ENCODE measurements at places on chromosomes 4 and X. TPM values are rescaled to one million over a fixed set of nuclear protein-coding genes. Genes with fewer than 3 reads are reported as not detected.

DNA sequence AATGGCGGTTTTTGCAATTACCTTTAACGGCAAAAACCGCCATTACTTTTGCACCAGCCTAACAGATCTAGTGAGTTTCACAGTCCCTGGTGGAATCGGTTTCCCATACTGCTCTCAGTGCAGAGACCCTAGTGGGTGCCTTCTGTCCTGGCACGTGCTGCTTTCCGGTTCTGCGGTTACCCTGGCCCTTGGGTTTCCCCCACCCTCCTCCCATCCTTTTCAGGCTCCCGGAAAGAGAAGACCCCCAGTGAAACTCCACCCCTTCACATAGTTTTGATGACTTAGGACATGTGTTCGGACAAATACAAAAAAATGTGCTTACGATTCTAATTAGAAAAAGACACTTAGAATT lies 36.9 kb downstream of the NLGN3 start:
- peak; percentile 33 for DNase-seq

- no peak for DNase-seq
These were observed 171.5 kb upstream of the VEGFC start for GRCh38 chr4:176964116-176964691.

DNA sequence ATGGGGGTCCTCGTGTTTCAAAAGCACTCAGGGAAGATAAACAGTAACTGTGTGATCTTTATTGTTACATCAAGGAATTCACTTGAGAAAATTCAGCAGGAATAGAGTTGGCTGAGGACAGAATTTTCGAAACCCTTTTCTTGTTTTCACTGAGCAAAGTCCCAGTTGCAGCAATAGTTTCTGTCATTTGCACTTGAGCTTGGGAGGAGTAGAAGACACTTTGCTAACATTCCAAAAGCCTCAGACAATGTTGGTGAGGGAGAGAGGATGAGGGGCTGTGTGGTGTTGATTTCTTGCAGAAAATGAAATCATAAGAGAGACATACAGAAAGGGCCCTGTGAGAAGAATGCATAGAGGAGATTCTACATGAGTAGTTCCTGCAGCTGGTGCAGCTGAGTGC lies 151.9 kb upstream of the DIPK2B start:
- no peak for DNase-seq

DNA sequence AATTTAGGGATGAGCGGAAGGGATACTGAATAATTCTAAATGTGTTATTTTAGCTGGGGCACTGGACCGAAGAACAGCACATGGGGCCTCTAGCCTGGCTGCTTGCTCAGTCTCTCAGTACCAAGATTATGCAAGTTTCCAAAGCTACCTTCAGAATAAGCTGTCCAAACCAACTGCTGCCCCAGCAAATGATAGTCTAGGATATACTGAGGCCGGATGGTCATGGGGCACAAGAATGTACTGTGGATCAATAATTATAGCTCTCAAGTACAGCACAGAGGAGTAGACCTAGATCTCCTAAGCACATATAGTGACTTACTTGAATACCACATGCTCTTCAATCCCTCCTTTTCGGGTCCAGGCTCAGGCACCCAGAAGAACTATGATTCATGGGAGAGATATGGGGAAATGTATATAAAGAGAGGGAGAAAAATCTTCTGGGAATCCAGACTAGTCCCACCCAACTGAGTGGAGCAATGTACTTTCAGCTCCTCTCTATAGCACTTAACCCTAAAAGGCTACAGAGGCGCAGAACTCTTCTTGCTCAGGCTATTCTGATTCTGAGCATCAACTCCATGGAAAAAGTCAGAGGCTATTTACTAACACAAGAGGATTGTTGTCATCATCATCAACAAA lies 160.3 kb upstream of the GPC4 start:
- DNase-seq: no peak

DNA sequence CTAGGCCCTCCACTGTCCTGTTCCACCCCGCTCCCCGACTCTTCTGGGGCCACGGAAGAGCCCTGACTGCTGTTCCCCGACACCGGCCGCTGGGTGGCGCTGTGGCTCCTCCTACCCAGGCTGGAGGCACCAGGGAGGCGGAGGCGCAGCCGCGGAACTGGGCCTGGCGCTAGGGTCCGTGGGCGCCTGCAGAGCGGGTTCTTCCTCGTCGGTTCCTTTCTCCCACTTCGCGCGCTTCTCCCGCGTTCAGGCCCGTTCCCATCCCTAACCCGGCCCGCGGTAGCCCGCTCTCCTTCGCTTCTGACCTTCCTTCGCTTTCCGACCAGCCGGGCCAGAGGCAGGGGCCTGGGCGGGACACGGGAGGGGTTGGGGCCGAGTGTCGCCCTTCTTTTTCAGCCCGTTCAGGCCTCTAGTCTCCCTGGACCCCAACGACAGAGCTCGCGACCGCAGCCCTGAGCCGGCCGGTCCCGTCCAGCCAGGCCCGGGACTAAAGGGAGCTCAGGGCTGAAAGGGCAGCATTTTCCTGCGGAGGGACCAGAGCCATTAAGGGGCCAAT lies 34.3 kb downstream of the NALF2 start:
- DNase-seq: peak; percentile 71

- DNase-seq: no peak
These were observed 3.0 kb downstream of the SASH3 start for GRCh38 chrX:129782706-129783105.

DNA sequence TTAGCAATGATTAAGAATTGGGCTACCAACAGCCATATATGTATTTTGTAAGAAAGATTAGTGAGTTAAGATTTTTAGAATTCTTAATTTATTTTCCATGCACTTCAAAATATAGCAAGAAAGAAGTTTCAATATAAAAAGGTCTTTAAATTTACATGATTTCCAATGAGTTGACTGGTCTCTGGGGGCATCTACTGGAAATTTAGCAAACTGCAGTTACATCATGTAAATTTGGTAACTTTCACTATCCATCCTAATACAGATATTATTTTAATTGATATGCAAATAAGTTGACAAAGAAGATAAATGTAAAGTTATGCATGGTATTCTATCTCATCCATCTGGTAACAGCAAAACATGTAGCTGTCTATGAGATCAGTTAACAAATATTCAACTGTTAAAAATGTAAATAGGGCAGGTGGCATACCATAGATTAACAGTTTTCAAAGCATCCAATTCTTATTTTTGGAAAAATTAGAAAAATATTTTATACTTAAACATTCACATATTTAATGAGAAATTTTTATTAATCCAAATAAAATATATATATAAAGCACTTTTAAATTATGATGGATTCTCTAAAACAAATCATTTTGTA lies 29.1 kb downstream of the TTC29 start:
- DNase-seq: no peak

GRCh38 chr4:90357117-90357710 lies 230.0 kb downstream of the CCSER1 start:
- DNase-seq: no peak

GRCh38 chrX:130578906-130579305 lies 177.1 kb downstream of the RBMX2 start:
- no peak for DNase-seq

GRCh38 chrX:17613979-17614588 lies 123.2 kb upstream of the SCML1 start:
- DNase-seq: no peak

- DNase-seq: no peak
These were observed 104.3 kb downstream of the DCTD start for GRCh38 chr4:182812916-182813315.

DNA sequence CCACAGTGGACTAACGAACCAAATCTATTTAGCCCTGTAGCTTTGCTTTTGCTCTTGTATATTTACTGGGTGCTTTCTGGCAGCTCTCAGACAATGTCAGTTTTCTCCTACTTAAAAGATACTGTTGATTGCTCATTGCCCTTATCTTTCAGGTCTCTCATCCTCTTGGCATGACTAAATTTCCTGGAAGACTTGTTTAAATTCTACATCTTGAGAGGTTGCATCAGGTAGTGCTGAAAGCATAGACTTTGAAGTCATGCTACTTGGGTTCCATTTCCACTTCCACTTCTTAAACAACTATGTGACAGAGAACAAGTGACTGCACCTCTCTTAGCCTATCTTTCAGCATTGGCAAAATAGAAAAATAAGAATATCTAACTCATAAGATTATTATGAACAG lies 8.4 kb downstream of the TDO2 start:
- no peak for DNase-seq

DNA sequence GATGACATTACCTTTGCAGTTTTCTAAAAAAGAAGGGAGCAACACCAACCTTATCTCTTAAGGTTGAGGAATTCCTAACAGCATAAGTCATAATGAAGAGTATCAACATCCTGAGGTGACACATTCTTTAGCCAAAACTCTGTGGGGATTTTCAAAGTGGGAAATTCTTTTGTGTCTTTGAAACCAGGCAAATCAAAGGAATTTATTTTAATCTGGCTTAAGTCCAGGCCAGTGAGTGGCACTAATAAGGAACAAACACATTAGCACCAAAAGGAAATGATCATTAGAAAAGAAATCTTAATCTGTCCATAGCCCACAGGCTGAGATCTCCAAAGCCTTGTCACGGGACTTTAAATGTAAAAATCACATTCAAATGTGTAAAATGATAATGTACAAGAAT lies 110.1 kb downstream of the LARP7 start:
- no peak for DNase-seq

DNA sequence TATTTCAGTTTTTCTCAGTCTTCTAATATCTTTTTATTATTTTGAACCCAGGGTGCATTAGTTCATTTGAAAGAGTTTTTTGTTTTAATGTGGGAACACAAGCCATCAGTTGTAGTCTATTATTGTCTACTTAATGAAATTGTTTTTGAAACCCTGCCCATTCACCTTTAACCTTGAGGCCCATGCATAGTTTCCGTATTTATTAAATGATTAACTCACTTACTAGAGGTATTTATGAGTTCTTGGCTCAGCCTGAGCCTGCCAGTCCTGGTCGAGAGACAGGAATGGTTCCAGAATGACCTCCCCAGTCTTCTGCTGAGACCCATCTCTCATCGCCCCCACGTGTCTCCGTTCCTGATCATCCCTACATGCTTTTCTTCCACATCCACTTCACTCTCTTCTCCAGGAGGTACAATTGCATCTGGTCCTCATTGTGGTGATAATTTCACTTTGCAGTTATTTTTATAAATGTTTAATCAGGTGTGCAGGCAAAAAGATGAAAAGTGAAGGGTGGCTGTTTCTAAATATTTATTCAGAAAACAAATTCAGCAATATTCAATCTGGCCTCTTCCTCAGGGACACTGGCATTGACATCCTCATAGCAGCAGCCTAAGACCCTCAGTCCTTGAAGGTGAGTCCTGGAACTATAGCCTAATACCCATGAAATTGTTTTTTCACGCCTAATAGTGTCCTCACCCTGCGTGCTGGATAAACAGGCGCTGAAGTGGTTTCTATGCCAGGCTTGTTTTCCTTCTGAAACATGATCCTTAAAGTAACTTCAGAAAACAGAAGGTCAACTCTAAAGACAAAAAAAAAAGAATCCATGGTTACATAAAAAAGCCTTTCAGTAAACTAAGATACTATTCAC lies 112.8 kb downstream of the KDR start:
- DNase-seq: no peak

DNA sequence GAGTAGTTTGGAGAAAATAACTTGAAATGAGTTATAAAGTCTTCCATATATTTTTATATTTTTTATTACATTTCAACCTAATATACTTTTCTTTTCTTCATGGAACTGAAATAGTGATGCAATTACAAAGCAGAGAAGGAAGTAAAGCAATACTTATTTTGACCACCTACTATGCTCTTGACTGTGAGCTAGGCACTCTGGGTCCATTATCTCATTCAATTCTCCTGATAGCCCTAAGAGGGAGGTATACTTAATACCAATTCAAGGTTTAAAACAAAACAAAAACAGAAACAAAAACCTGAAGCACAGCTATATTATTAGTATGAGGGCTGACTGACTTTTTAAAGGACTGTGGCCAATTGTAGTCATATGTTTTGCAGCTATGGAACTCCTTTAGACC lies 193.5 kb downstream of the MAD2L1 start:
- no peak for DNase-seq

DNA sequence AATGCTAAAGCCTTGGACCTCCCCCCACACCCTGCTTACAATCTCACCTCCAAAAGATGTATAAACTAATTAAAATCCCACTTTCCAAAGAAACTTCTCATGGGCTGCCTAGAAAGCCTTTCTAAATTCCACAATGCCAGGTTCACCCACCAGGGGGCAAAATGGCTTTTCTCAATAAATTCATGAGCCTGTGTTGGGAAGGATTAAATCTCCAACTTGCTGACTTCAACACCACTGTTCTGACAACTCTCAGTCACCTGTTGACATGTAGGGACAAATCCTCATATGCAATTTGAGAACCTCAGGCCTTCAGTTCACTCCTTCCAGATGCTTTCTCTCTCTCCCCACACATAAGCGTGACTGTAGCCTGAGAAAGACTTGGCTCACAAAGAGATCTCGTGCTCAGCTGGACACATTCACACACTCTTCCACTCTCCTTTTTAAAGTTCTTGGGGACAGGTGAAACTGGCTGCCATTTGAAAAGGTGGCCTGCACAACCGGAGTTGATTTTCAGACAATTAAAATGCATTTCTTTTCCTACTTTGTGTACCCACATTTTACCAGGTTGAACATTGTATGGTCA lies 88.6 kb upstream of the PRPS2 start:
- no peak for DNase-seq

DNA sequence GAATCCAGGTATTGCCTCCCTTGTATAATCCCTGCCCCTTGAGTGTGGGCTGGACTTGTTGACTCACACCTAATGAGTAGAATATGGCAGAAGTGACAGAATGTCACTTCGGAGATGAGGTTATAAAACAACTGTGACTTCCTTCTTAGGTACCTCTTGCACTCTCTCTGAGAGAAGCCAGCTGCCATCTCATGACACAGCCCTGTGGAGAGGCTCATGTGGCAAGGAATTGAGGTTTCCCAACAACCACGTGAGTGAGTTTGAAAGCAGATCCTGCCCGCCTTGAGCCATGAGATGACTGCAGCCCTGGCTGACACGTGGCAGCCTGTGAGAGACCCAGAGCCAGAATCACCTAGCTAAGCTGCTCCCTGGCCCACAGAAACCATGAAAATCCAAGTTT lies 13.5 kb downstream of the ASB11 start:
- DNase-seq: no peak

- DNase-seq: no peak
These were observed 24.9 kb upstream of the GPC4 start for GRCh38 chrX:133440081-133440796.

The GLRA3 gene
- not detected for total RNA-seq

The HERC5 gene
- 1.9 TPM for total RNA-seq

The LDB2 gene
- total RNA-seq: 9.3 TPM

The PNMA5 gene
- total RNA-seq: not detected

The HSFX3 gene
- total RNA-seq: not detected

The TAPT1 gene
- total RNA-seq: 38.8 TPM

The SPP1 gene
- total RNA-seq: 1.4 TPM

The DUX4 gene
- total RNA-seq: not detected

The RRH gene
- total RNA-seq: not detected

The ATRX gene
- total RNA-seq: 47.9 TPM

The XAGE1A gene
- total RNA-seq: not detected

The SFRP2 gene
- 32.5 TPM for total RNA-seq

The SASH3 gene
- total RNA-seq: 6.1 TPM

The SLC16A2 gene
- total RNA-seq: 1.3 TPM

Measured in mucosa of descending colon (tissue), 3 donors.